ENCODE measurements at places on chromosomes 11 and 22.

DNA sequence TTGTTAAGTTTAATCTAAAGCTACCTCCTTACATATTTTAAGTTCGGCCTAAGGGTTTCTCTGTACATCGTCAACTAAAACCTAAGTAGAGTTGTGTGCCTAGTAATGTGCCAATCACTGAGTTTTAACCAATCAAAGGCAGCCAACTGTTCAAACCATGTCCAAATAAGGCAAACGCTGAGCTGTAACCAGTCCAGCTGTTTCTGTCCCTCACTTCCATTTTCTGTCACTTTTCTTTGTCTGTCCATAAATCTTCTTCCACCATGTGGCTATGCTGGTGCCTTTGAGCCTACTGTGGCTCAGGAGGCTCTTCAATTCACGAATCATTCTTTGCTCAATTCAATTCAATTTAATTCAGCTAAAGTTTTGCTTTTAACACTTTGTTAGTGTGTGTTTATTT is 13.9 kb upstream of the ATXN10 start:
- no peak for DNase-seq

GRCh38 chr11:30579415-30580175 is 6.6 kb downstream of the MPPED2 start:
- peak; percentile 39 for DNase-seq

DNA sequence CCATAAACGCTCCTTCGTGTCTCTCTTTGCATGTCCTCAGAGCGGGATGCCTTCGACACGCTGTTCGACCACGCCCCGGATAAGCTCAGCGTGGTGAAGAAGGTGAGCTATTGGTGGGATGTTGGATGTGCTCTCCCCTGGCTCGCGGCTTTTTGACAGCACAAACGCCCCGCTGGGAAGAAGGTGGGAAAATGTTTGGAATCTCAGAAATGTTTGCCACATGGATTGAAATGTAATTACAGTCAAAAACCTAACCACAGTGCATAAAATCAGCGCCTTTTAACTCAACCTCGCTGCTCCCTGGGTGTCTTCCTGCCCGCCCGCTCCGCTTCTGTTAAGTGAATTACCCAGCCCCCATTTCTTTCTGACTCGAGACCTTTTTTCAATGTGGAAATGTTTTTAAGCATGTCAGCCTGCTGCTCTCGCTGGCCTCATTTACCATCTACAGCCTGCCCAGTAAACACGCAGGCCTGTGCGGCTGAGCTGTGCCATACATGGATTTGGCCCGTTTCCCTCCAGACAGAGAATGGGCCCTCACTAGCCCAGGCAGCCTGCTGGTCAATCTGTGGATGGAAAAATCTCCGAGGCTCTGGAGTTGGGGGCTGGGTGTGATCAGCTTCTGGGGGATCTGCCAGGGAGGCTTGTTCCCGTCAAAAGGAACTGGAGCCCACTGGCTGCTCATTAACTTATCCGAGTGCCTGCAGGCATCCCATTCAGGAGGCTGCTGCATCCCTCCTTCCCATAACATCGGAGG is 32.7 kb upstream of the PARVG start:
- no peak for DNase-seq

DNA sequence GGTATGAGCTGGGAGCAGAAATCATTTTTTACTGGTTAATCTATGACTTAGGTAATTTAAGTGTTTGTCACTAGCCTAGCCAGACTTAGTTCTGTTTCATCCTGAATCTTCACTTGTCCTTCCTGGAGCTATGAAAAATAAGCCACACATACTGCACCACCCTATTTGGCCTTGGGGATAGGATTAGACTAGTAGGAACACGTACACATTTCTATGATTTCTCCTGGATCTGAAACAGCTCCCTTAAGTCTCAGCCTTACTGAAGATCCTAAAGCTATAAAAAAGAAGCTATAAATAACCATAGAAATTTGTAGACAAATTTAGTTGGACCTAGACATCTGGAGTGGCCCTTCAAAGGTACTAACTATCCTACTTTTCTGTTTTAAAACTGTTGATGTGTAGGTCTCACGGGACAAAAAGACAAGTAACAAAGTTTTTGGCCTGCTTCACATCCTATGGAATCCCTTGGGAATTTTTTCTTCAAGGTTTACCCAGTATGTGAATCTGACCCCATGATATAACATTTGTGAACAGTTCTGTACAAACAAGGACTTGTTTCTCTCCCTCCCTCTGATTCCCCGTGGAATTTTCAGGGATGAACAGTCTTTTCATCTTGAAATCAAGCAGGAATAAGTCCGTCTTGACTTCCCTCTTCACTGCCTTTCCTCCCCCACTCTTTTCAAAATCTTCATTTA is 275.0 kb downstream of the FAM76B start:
- no peak for DNase-seq

- DNase-seq: no peak
These were observed 38.8 kb downstream of the RPUSD4 start for GRCh38 chr11:126172596-126173038.

- DNase-seq: no peak
These were observed 53.9 kb upstream of the SHISAL1 start for GRCh38 chr22:44366372-44367300.

DNA sequence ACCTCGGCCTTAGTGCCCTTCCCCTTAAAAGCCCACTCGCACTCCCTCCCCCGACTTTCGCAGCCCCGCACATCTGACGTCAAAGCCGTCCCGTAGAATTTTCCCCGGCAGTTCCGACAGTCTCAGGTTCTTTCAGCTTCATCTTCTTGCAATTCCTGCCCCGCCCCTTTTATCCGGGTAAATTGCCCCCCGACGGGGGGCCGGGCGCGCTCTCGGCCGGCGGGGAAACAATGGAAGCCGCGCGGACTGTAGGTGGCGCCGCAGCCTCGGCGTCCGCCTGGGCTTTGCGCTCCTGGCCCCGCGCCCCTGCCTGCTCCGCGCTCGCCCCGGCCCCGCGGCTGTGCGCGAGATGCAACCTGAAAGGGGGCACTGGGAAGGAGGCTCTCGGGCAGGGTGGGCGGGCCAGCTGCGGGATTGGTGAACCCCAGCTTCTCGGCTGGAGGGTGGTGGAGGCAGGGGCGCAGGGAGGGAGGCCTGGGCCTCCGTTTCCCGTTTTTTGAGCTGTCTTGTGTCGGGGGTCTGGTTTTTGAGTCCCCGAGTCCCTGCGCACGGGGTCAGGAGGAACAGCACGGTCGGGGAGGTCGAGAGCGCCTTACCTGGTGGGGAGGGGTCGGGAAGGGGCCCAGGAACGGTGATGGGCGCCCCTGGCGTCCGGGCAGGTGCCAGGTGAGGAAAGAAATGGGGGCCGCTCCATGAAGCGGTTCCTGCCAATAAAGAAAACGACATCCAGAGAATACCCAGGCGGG is 859 bp upstream of the FGF19 start:
- peak; percentile 78 for DNase-seq

- DNase-seq: peak; percentile 57
These were observed 35.3 kb upstream of the NECTIN1 start for GRCh38 chr11:119764108-119764868.

DNA sequence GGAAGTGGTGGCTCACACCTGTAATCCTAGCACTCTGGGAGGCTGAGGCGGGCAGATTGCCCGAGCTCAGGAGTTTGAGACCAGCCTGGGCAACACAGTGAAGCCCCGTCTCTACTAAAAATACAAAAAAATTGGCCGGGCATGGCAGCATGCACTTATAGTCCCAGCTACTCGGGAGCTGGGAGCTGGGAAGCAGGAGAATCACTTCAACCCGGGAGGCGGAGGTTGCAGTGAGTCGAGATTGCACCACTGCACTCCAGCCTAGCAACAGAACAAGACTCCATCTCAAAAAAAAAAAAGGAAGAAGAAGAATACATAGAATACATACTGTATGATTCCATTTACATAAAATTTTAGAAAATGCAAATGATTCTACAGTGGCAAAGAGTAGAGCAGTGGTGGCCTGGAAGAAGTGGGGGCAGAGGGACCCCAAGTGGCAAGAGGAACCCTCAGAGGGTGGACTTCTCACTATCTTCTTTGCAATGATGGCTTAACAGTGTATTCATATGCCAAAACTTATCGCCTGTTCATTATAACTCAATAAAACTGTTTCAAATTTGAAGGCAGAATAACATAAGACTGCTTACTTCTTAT is 22.0 kb downstream of the PACSIN2 start:
- DNase-seq: no peak

GRCh38 chr11:45652781-45653180 is 12.6 kb downstream of the CHST1 start:
- no peak for DNase-seq

DNA sequence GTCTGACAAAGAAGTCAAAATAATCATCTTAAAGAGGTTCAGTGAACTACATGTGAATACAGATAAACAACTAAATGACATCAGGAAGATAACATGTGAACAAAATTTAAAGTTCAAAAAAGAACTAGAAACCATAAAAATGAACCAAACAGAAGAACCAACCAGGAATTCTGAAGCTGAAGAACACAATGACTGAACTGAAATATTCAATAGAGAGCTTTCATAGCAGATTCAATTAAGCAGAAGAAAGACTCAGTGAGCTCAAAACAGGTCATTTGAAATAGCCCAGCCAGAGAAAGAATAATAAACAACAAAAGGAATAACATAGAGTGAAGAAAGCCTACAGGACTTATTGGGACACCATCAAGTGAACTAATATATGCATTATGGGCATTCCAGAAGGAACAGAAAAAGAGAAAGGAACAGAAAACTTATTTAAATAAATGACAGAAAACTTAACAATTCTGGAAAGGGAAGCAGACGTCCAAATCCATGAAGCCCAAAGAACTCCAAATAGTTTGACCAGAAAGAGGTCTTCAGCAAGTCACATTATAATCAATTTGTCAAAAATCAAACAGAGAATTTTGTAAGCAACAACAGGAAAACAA is 11.0 kb upstream of the SLC36A4 start:
- no peak for DNase-seq

- no peak for DNase-seq
These were observed 104.6 kb downstream of the MUC15 start for GRCh38 chr11:26467506-26467905.

DNA sequence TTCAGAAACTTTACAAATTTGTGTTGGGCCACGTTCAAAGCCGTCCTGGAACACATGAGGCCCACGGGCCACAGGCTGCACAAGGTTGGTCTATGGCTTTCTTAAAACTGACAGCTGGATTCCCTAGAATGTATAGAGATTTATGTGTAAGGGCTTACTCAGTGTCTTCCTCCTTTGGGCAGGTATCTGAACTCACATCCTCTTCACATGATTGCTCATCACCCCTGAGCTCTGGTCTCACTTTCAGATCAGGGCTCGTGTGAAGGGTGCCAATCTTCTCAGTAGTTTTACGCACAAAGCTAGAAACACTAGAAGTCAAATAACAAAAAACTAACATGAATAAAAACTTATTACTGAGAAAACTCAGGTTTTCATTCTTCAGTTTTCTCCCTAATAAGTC is 27.1 kb downstream of the HPS5 start:
- DNase-seq: no peak

DNA sequence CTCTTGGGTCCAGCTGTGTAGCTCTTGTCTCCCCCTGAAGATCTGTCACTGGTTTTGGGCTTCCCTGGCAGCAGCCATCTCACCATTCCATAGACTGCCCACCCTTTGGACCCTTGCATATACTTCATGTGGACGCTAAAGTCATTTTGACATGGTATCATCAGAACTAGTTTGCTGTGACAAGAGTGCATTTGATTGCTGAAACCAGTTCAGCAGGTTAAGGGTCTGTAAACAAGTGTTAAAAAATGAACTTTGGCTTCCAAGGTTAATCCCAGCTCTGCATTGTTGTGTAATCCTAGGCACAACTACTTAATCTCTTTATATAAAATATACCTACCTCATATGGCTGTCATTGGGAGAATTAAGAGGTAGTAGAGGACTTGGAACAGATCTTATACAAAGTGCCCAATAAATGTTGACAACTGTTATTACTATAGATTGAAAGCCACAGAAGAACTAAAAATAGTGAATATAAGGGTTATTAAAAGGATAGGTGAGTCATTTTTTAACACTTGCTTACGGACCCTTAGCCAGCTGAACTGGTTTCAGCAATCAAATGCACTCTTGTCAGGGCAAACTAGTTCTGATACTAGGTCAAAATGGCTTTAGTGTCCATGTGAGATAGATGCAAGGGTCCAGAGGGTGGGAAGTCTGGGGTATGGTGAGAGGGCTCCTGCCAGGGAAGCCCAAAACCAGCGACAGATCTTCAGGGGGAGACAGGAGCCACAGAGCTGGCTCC is 29.4 kb downstream of the CCDC90B start:
- DNase-seq: no peak

GRCh38 chr22:50252082-50253045 is 1.3 kb upstream of the HDAC10 start:
- DNase-seq: no peak

GRCh38 chr11:77517226-77517625 is 43.3 kb upstream of the PAK1 start:
- DNase-seq: no peak

- DNase-seq: no peak
These were observed 1.5 kb downstream of the ANO9 start for GRCh38 chr11:440065-441042.

- DNase-seq: no peak
These were observed 1.9 kb upstream of the SMDT1 start for GRCh38 chr22:42077486-42078125.

DNA sequence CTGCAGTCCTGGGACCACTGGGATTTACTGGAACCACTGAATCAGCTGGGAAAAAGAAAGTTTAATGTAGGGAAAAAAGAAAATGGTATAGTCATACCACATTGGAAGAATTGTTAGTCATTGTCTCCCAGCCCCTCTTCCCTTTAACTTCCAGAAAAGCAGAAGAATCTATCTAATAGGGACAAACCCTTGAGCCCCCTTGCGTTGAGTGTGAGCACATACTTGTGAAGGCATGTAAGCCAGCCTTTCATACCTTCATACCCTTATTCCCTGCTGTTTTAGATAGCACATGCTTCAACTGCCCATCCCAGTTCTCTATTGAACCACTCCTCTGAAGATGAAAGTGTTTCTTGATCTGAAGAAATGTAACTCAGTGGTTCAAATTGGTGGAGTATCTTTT is 6.6 kb downstream of the TREH start:
- DNase-seq: no peak

- DNase-seq: no peak
These were observed 524.5 kb downstream of the BRD1 start for GRCh38 chr22:49303061-49303735.

DNA sequence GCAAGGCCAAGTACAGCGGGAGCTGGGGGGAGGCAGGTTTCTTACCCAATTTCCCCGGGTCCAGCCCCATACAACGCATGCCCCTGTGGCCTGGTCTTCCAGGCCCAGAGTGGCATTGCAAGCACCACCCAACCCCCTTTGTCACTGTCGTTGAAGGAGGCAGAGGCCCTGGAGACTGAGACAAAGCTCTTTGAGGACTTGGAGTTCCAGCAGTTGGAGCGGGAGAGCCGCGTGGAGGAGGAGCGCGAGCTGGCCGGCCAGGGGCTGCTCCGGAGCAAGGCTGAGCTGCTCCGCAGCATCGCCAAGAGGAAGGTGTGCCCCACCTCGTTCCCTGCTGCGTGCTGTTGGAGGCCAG is 27.8 kb downstream of the PHLDB1 start:
- DNase-seq: no peak

- no peak for DNase-seq
These were observed 14.0 kb upstream of the OAF start for GRCh38 chr11:120196826-120197225.

All from NCI-H1417 (cell line).